ENCODE measurements at places on chromosomes 1 and 21.
A peak's percentile ranks its signal among the peaks of the same experiment; 100 is the strongest.

DNA sequence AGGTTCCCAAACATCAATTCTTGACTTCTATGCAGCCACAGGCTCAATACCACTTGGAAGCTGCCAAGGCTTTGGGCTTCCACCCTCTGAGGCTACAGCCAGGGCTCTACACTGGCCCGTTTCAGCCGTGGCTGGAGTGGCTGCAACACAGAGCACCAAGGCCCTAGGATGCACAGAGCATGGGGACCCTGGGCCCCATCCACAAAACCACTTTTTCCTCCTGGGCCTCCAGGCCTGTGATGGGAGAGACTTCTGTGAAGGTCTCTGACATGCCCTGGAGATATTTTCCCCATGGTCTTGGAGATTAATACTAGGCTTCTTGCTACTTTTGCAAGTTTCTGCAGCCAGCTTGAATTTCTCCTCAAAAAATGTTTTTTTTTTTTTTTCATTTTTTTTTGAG is 655.4 kb upstream of the ZP4 start:
- DNase-seq = no peak

- DNase-seq = peak; percentile 51
Measured at GRCh38 chr1:42179275-42179674, 14.7 kb upstream of the GUCA2A start.

- DNase-seq = no peak
Measured at GRCh38 chr1:170676628-170677027, 12.7 kb downstream of the PRRX1 start.

GRCh38 chr1:83799594-83799993 is 199.3 kb downstream of the TTLL7 start:
- no peak for DNase-seq

DNA sequence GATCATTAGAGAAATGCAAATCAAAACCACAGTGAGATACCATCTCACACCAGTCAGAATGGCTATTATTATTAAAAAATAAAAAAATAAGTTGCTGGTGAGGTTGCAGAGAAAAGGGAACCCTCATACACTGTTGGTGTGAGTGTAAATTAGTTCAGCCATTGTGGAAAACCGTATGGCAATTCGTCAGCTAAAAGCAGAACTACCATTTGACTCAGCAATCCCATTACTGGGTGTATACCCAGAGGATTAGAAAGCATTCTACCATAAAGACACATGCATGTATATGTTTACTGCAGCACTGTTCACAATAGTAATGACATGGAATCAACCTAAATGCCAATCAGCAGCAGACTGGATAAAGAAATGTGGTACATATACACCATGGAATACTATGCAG is 42.2 kb downstream of the GIPC2 start:
- DNase-seq = no peak

DNA sequence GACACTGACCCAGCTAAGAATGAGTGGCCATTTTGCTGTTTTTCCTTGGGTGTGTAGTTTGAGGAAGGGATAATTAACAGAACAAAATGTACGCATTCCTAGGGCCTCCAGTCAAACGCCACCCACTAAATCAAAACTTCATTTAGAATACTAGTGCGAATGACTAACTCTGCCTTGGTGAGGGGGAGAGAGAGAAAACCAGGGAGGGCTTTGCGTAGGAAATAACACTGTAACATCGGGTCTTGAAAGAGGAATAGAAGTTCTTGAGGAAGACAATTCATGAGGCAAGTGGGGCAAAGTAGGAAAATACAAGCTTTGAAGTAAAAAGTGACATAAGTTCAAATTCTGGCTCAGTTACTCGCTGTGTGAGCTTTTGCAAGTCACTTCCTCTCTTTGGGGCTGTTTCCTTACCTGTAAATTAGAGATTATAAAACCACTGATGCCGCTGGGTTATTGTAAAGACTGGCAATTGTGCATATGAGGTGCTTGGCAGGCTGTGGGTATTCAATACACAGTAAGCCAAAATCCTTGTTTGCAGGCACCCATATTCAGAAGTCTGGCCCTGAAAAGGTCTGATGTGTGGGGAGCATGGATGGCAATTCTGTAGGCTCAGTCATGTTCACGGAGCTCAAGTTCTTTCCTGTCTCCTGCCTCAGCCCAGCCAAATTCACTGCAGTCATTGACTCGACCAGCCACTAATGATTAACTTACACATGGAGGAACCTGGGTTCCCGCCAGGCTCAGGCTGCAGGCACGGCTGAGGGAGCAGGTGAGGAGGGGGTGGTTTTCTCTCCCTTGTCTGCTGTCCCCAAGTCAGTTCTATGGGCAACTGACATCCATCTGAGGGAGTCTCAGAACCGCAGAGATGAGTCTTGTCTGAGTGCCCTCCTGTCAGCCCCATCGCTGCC is 140.3 kb upstream of the CSF3R start:
- no peak for DNase-seq

DNA sequence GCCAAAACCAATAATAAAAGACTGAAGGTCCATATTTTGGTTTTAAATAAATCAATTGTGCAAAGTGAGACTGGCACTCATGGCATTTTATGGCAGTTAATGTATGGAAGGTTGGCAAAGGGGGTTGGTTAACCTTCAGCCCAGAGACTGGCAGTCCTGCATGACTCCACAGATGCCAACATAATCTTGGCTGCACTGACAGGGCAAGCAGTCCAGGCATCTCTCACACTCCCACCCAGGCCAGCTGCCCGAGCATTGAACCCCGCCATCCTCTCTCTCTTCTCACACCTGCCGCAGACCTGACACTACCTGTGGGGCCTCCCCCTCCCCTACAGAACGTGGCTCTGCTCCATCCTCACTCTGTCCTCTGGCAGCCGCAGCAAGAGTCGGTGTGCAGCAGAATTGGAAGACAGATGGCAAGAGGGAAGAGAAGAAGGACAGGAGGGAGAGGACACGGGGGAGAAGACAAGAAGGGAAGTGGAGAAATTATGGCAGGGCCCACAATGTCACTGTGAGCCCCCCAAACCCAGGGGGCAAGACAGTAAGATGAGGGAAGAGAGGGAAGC is 43.7 kb downstream of the ITPKB start:
- DNase-seq = no peak

DNA sequence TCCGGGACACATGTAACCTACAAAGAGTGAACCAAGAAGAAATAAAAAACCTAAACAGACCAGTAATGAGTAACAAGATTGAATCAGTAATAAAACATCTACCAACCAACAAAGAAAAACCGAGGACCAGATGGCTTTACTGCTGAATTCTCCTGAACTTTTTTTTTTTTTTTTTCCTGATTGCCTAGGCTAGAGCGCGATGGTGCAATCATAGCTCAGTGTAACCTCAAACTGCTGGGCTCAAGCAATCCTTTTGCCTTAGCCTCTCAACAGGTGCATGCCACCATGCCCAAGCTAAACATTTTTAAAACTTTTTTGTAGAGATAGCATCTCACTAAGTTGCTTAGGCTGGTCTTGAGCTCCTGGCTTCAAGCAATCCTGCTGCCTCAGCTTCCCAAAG is 11.2 kb upstream of the FGGY start:
- no peak for DNase-seq

DNA sequence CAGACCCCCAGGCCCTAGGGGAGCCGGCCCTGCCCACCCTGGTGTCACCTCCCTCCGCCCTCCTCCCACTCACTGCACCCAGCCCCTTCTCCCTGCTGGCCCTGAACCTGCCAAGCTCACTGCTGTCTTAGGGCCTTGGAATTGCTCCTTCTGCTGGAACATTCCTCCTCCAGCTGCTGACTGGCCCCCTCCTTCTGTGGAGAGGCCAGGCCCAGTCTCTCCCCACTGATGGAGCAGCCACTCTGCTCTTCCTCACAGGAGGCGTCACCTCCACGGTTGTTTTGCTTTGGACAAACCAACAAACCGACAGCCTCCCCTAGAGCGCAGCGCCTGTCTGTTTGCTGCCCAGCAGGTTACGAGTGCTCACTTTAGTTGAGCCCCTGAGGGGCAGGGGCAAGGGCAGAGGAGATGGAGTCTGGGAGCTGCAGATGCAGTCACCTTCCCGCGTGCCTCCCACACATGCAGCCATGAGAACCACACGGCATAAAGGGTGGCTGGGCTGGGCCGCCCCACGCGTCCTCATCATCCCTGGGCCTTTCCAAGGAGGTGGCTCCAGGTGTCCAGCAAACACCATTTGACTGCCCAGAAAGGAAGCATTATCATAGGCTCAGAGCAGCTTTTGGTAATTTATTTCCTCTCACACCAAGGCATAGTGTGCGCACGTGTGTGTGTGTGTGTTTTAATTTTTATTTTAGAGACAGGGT is 9.4 kb downstream of the OXCT2 start:
- no peak for DNase-seq

DNA sequence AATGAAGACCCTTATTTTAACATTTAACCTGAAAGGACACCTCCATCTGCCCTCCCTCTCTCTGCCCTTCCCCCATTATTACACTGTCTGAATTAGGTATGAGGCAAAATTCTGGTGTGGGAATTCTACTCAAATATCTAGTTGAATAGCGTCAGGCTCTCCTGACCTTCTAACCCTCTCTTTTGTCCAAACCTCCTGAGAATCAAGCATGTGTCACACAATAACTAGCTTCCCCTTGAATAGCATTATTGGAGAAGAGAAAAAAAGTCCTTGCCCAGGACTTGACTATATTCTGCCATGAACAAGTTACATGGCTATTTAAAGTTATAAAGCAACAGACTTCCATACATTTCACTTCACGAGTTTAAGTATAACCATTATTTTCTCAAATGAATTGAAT is 35.5 kb downstream of the USH2A start:
- no peak for DNase-seq

DNA sequence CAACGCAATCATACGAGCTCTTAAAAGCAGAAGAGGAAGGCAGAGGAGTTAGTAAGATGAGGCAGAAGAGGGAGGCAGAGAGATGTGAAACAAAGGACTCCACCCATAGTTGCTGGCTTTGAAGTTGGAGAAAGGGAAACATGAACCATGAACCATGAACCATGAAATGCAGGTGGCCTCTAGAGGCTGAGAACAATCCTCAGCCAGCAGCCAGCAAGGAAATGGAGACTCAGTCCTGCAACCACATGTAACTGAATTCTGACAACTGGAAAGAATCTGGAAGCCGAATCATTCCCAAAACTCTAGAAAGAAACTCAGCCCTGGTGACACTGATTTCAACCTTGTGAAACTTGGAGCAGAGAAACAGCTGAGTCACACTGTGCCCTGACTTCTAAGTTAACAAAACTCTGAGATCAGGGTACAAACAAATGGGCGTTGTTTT is 10.1 kb downstream of the DIPK1A start:
- DNase-seq = no peak

DNA sequence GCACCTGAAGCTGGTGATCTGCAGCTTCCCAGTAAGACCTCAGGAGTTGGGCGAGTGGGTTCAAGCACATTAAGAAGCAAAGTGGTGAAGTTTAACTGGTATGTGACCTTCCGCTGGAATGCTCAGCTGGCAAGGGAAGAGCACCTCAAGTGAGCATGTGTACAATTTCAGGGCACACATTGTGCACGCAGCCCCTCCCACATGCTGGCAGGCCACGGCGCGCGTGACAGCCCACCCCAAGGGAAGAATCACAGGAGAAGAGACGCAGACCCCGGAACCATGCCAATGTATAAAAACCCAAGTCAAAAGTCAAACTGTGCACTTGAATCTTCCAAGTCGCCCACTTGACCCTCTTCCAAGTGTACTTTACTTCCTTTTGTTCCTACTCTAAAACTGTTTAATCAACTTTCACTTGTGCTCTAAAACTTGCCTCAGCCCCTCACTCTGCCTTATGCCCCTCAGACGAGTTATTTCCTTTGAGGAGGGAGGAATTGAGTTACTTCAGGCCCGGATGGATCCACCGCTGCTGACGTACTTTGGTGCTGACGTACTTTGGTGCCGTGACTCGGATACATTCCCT is 20.0 kb downstream of the LRRC3 start:
- DNase-seq = no peak

- DNase-seq = no peak
Measured at GRCh38 chr21:34579411-34579810, 35.5 kb downstream of the RCAN1 start.

DNA sequence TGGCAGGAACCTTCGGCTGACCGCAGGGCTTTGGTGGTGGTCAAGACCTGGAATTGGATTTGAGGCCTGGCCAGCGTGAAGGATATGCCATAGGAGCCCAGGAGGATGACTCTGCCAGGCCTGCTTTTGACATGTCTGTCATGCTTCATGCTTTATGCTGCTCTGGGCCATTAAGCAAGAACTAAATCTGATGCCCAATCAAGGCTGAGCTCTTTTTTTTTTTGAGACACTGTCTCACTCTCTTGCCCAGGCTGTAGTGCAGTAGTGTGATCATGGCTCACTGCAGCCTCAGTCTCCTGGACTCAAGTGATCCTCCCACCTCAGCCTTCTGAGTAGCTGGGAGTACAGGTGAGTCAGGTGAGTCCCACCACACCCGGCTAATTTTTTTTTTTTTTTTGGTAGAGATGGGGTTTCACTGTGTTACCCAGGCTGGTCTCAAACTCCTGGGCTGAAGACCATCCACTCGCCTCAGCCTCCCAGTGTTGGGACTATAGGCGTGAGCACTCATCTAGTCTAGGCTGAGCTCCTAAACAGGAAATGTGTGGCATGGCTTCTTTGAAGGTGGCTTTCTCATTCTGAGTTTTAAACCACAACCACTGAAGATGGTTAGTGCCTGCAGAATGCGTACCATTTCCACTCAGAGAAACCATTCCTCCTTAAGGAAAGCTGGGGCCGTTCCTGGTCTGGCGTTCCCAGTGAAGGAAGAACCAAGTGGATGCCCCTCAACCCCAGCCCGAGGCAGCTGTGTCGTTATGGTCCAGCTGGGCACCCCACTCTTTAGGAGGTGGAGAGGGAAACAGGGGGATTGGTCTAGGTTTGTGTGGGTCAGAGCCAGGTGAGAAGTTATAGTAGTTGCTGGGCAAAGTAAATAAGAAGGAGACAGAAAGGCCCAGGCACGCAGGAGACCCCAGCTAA is 34.2 kb upstream of the ATP5PO start:
- no peak for DNase-seq

- no peak for DNase-seq
Measured at GRCh38 chr1:33768106-33768505, 95.8 kb upstream of the HMGB4 start.

GRCh38 chr1:164728719-164729118 is 169.7 kb downstream of the PBX1 start:
- DNase-seq = no peak

DNA sequence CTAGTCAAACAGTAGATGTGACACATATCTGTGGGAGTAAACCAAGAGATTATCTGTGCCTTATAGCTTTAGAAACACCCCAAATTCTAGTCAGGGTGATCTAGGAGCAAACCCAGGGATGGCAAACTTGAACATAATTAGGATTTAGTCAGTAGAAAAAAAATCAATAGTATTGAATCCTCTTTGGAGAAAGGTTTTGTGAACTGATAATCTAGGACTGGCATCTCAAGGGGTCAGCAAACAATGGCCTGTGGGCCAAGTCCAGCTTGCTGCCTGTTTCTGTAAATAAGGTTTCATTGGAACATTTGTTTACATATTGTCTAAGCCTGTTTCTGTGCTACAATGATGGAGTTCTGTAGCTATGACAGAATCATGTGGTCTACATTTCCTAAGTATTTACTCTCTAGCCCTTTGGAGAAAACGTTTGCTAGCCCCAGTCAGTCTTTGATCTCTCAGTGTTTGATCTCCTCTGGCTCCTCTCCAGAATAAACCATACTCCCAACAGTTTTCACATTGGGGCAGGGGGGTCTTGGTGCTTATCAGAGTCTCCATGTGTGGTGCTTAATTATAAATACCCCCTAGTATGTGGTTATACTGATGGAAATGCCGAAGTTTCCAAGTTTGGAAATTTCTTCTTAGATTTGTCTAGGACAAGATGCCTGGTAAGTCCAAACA is 385.8 kb downstream of the NTNG1 start:
- no peak for DNase-seq
